MG63 (cell line): ENCODE measurements at places on chromosomes 1 and 21.
A peak's percentile ranks its signal among the peaks of the same experiment; 100 is the strongest.

GRCh38 chr21:15003463-15004135, 61.2 kb downstream of the NRIP1 start:
- no peak for DNase-seq

GRCh38 chr21:44279354-44280260, 6.1 kb upstream of the AIRE start:
- no peak for DNase-seq

GRCh38 chr1:206784471-206784903, 12.2 kb upstream of the IL10 start:
- DNase-seq = no peak

DNA sequence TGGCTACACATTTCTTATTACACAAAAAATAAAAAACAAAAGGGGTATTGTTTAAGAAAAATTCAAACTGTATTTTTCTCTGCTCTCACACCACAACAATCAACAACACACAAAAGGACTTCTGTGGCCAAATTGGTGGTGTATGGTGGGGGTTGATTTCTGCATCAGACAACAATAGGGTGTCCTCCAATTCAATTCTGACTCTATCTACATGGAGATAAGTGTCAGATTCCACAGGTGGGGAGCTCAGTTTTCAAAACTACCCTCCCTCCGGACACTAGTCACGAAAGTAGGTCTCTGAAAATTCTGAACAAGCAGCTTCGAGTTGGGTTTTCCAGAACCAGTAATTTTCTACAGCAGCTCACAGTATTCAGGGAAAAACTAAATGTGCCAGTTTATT, 744.9 kb upstream of the NCAM2 start:
- no peak for DNase-seq

GRCh38 chr1:64077281-64077940, 126.0 kb upstream of the UBE2U start:
- DNase-seq = no peak

- DNase-seq = no peak
Observed at GRCh38 chr21:39537571-39537970, 75.2 kb upstream of the B3GALT5 start.

GRCh38 chr1:246579818-246580217, 13.6 kb downstream of the CNST start:
- no peak for DNase-seq

DNA sequence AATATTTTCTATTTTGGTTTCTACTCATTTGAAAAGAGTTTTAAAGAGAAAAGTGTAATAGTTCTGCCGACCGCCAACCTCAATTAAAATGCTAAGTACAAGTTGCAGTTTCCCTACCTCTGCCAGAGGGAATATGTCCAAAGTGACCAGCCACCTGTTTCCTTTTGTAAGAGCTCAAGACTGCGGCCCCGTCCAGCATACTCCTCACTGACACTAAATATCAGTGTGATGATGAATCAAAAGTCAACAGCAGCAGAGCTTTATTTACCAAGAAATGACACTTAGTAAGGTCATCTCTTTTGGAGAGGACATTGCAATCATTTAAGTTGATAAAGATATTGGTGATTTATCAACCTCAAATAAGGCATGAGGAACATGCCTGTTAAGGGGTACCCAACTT, 57.4 kb upstream of the NRIP1 start:
- DNase-seq = no peak

- DNase-seq = peak; percentile 42
Observed at GRCh38 chr1:207049974-207050391, 1.0 kb downstream of the YOD1 start.

GRCh38 chr21:38448671-38449385, 49.4 kb downstream of the ERG start:
- DNase-seq = no peak

DNA sequence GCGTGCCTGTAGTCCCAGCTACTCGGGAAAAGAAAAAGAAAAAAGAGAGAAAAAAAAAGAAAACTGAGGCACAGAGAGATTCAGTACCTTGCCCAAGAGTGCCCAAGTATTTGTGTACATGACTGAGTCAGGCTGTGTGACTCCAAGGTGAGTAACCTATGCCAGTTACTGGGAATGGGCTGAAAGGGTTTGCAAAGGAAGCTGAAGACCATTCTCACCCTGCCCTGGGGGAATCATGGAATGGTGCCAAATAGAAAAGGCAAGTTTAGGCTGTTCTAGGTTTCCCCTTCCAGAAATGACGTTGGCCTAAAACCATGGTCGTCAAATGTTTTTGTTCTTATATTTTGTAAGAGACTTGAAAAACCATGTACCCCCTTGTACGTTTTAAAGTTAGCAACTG, 37.9 kb upstream of the LRIG2 start:
- peak; percentile 31 for DNase-seq

GRCh38 chr1:212700892-212701819, 1.5 kb upstream of the BATF3 start:
- DNase-seq = peak; percentile 63

GRCh38 chr1:97007840-97008604, 286.4 kb downstream of the PTBP2 start:
- DNase-seq = no peak

- no peak for DNase-seq
Observed at GRCh38 chr1:97870589-97870988, 50.2 kb downstream of the DPYD start.

- no peak for DNase-seq
Observed at GRCh38 chr1:24348196-24348595, 29.0 kb downstream of the GRHL3 start.

DNA sequence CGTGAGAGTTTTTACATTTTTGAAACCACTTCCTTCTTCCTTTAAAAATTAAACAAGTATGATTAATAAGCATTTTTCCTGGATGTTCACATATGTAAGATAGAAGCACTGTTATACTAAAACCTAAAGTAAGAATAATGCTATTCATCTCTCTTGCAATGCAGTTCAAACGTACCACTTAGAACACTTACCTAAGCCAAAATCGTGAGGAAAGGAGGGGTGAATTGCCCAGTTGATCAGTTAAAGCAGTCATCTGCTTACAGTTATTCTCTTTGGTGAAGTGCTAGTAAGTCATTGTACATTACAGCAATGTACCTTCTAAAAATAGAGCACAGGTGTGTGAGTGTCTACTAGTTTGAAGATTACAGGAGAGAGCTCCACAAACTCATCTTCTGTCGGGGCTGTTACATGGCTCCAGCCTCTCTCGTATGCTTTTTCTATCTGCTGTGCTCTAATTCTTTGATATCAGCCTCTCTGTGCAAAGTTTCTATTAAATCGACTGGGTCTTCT, 3.4 kb downstream of the NCAM2 start:
- DNase-seq = no peak

- no peak for DNase-seq
Observed at GRCh38 chr21:28311411-28312190, 681.1 kb downstream of the LTN1 start.

DNA sequence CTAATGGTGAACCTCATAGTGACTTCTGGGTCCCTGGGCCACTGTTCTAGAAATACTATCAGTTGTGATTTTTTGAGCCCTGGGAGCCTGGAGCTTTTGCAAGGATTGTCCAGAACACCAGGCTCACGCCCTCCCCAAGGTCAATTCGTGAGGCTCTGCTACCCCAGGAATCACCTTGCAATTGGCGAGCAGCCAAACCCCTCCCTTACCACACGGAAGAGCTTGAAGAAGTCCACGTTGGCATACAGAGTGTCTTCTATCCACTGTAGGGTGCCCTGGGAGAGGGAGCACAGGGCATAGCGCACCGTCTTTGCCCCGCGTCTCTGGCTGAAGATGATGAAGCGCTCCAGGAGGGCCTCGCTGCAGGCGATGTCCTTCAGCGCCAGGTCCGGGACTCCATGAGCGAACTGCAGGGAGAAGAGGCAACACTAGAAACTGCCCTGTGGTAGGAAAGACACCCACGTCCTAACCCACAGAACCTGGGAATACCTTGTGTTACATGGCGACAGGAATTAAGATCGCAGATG, 22.3 kb downstream of the ABCA4 start:
- no peak for DNase-seq

- peak; percentile 91 for DNase-seq
Observed at GRCh38 chr1:212432661-212433576, at the start of gene NENF. NENF (plus strand) TSS chr1:212432920; CDS start chr1:212432944, 24 bp downstream.

GRCh38 chr1:28236656-28237322, 865 bp downstream of the ATP5IF1 start:
- DNase-seq = no peak

DNA sequence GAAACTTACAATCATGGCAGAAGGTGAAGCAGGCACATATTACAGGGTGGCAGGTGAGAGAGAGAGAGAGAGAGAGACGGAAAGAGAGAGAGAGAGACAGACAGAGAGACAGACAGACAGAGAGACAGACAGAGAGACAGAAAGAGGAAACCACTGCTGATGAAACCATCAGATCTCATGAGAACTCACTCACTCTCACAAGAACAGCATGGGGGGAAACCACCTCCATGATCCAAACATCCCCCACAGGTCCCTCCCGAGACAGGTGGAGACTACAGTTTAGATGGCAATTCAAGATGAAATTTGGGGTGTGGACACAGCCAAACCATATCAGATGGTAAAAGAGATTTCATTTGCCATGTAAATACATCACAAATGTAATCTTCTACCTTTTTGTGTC, 708.1 kb downstream of the MRPL39 start:
- no peak for DNase-seq

GRCh38 chr21:42013931-42014330, 3.8 kb upstream of the ZBTB21 start:
- no peak for DNase-seq

GRCh38 chr1:116769561-116769977, 15.3 kb downstream of the CD2 start:
- no peak for DNase-seq

DNA sequence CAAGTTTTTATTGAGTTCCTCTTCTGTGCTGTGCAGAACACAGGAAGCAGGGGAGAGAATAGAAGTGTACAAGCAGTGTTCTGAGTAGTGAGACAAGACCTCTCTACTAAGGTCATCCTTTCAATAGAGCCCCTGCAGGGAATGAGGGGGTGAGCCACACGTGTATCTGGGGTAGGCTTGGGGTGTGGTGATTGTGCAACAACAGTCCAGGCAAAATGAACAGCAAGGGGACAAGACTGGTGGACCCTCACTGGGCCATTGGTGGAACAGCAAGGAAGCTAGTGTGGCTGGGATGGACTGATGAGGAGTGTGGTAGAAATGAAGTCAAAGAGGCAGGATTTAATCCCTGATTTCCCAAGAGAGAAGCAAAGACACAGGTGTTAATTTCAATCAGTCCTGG, 8.2 kb upstream of the BMP8A start:
- DNase-seq = no peak

DNA sequence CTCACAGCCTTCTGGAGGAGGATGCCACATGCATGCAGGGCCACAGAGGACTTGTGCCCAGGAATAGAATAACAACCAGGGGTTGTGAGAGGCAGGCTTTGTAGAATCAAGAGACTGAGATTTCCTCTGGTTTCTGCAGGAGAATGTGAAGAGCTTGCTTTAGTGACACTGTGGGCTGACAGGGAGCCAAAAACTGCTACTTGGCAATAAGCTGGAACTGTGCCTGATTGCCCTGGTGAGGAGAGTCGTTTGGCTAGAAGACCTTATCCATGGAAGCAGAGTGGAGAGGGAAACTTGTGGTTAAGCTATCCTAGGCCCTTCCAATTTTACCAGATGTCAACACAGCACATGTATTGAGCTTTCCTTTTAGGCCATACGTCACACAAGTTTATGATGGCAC, 902.1 kb downstream of the MRPL39 start:
- no peak for DNase-seq

DNA sequence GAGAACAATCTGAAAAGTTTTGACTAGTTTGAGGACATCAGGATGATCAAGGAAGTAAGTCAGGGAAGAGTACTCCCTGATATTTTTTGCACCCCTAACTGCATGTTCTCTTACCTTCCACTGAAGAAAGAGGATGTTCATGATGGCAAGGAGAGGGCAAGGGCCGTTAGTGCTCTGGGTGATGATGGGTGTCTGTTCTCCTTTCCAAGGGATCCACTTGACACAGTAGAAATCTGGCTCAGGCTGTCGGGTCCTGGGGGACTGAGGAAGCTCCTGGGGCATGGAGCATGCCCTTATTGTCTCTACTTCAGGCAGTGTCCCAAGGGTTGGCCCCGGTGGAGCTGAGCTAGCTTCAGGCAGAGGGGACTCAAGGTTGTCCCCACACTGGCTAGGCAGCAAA, 4.7 kb downstream of the MINDY1 start:
- no peak for DNase-seq

DNA sequence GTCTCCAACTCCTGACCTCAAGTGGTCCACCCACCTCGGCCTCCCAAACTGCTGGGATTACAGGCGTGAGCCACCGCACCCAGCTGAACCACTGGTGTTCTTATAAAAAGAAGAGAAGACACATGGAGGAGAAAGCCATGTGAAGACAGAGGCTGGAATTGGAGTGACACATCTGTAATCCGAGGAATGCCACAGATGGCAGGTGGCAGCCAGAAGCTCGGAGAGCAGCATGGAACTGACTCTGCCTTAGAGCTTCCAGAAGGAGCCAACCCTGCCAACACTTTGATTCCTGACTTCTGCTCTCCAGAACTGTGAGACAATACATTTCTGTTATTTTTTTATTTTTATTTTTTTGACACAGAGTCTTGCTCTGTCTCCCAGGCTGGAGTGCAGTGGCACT, 59.0 kb upstream of the ATP2B4 start:
- no peak for DNase-seq

DNA sequence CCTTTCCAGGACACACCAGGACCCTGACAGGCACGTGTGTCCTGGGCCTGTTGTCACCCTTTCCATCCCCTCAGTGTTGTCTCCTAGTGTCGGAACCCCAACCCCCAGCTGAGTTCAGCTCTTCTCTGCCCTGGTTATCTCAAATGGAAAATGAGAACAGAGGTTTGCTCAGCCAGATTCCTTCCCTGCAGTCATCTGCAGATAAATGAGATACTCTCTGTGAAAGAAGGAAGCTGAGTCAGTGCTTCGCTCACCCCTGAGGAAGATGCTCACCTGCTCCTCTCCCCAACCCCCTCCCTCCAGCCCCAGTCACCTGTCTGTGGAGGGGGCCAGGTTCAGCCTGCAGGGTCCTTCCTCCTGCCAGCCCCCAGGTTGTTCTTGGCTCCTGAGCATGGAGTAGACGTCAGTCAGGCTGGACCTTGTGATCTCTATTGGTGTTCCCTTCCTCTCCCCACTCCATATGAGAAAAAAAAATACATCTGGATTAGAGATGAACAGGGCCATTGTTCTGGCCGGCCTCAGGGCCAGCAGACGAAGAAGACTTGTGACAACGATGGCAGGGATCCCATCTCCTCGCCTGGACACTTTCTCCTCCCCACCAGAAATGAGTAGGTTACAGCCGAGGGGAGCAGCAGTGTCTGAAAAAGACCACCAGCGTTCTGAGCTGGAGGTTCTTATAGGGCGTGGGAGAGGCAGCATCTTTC, 20.9 kb downstream of the PHGDH start:
- no peak for DNase-seq
